Caco-2 (cell line): ENCODE measurements at places on chromosomes 6 and 20. TPM values are rescaled to one million over a fixed set of nuclear protein-coding genes. Genes with fewer than 3 reads are reported as not detected.

Gene PRDM13
- 0.41 and 0.44 TPM in 2 replicates for total RNA-seq

Gene HTR1B
- total RNA-seq, result not detected in 2 replicates

Gene TUBB2A
- total RNA-seq, result 89.8 and 90.7 TPM in 2 replicates

GRCh38 chr6:514396-514978, 122.9 kb downstream of the IRF4 start:
- DNase-seq, result no peak
- no peaks in the 10 kb centered on the region for H3K27me3 ChIP-seq
- H3K4me3 ChIP-seq, result no peak overlapping the region
- H3K36me3 ChIP-seq, result no peaks in the 10 kb centered on the region

DNA sequence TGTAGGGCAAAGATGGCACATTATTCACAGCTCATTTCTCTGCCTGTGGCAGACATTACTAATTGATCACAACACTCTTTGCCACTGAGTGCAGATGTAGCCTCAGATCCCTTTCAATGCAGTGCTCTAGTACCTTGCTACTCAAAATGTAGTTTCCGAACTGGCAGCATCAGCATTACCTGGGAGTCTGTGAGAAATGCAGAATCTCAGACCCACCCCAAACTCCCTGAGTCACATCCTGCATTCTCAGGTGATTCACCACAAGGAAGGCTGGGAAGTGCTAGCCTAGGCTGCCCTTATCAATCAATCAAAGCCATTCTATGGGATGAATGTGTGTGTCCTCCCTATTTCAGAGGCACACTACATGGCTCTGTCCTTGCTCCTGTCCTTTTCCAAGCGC, 58.5 kb downstream of the PCNA start:
- H3K27me3 ChIP-seq, result no peaks in the 10 kb centered on the region
- no peaks in the 10 kb centered on the region for H3K36me3 ChIP-seq
- no peak overlapping the region for H3K27ac ChIP-seq
- no peak for DNase-seq
- H3K4me1 ChIP-seq, result no peaks in the 10 kb centered on the region
- no peak overlapping the region for H3K4me3 ChIP-seq

DNA sequence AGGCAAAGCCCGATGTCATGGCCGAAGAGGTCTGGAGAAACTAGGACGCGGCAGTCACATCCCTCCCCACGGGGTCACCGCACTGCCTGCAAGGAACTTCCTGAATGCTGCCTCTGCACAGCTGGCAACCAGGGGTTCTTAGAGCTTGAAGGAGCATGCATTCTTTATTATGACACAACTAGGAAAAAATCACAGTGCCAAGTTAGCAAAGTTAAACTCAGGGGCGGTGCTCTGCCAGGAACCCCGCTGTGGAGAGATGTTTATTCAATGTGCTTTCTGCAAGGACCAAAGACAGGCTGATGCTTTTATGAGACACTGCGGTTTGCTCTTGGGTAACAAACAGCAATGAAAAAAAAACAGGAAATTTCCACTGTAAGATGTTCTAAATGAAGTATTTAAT, 287.3 kb upstream of the FOXQ1 start:
- no peak for DNase-seq
- H3K4me3 ChIP-seq, result no peak overlapping the region
- H3K27me3 ChIP-seq, result no peaks in the 10 kb centered on the region
- no peaks in the 10 kb centered on the region for H3K36me3 ChIP-seq

GRCh38 chr6:42166444-42167141, 6.6 kb upstream of the GUCA1A start:
- H3K4me1 ChIP-seq, result 0 out of 2 replicates have a peak, but pooled peaks cover 3% of the 10 kb centered on the region
- no peak overlapping the region for H3K4me3 ChIP-seq
- peak overlapping the region; percentile 97 for H3K27ac ChIP-seq
- no peaks in the 10 kb centered on the region for H3K27me3 ChIP-seq

DNA sequence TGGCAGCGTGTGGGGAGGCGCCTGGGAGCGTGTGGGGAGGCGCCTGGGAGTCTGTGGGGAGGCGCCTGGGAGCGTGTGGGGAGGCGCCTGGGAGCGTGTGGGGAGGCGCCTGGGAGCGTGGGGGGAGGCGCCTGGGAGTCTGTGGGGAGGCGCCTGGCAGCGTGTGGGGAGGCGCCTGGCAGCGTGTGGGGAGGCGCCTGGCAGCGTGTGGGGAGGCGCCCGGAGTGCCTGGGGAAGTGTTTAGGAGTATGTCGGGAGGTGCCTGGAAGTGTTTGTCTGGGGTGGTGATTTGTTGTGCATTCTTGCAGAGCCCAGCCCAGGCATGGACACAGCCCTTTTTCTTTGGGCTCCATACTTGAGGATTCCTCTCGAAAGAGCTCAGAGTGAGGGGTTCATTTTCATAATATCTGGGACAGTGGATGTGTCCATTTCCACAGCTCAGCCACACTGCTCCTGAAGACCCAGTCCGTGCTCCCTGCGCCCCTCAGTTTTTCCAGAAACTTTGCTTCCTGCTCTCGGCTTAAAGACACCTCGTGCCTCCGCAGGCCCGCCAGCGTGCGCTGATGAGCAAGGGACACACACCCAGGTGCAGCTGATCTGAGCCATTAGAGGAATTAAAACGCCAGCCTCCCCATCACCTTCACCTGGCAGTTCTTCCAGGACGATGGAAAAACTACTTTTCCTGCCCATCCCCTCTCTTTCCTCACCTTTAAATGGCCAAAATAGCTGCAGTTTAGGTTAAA, 172.2 kb upstream of the THBS2 start:
- H3K4me3 ChIP-seq, result no peak overlapping the region
- no peaks in the 10 kb centered on the region for H3K27me3 ChIP-seq
- no peaks in the 10 kb centered on the region for H3K4me1 ChIP-seq
- no peak for DNase-seq
- no peaks in the 10 kb centered on the region for H3K36me3 ChIP-seq
- no peak overlapping the region for H3K27ac ChIP-seq
